ENCODE measurements at places on chromosomes 12 and 14. TPM values are rescaled to one million over a fixed set of nuclear protein-coding genes. Genes with fewer than 3 reads are reported as not detected.

- no peak for ATAC-seq
These were observed 70.4 kb downstream of the CMAS start for GRCh38 chr12:22116376-22116775.

DNA sequence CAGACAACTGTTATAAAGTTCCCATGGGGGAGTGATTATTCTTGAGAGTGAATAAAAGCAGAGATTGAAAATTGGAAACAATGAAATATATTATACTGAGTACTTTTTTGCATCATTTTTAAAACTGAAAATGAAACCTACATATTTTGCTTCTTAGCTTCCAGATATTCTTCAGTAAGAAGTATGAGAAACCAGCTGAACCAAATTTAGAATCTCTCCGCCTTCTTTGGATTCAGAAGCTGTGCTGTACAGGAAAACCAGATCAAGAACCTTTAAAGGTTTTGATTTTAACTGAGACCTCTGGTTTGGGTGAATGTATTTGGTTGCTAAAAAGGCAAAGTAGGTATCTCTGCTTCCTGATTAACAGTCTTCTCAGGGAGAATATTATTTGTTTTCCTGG lies 109.4 kb downstream of the AKAP6 start:
- no peak for ATAC-seq

DNA sequence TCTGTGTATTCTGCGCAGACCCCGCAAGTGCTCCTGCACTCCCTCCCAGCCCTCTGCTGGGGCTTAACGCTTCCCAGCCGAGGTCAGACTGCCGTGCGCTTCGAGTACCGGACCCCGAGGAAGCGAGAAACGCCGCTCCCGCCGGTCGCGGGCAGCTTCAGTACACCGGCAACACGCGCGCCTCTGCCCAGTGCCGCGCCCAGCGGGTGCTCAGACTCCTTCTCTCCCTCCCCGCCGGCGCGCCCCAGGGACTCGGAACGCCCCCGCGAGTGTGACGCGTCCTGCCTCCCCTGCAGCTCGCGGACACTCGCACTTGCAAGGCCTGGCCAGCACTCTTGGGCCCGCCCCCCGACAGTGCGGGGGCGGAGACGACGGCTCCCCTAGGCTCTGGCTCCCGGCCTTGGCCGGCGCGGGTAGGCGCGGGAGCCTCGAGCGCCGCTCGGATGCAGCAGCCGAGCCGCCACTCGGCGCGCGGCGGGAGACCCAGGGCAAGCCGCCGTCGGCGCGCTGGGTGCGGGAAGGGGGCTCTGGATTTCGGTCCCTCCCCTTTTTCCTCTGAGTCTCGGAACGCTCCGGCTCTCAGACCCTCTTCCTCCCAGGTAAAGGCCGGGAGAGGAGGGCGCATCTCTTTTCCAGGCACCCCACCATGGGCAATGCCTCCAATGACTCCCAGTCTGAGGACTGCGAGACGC lies at the start of gene PTGER2:
Gene PTGER2, plus strand, starts transcription at position 410 of the 692 bp plus-strand sequence. Its CDS starts 237 bp downstream, at position 647.
- peak; percentile 96 for ATAC-seq

Gene SOAT2
- total RNA-seq = not detected

Gene CRIP1
- 3.8 TPM for total RNA-seq

Gene SIRT4
- total RNA-seq = 3.3 TPM
